ENCODE measurements at places on chromosomes 3 and 15.

DNA sequence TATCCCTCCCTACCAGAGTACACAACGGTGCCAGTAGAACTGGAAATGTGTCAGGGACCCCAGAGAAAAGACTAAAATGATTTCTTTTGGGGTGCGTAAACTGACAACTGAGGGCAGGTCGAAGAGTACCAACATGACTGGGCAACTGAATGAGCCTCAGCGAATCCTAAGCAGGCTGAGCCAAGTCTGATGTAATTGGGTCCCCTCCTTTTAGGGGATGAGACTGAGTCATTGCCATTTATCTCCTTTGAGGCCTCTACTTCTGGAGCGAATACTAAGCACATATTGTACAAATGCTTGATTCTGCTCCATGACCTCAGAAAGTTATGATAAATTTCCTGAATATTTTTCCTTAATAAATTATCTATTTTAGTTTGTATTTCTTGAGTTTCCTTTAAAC is 17.3 kb upstream of the GPR156 start:
- DNase-seq, result no peak

- DNase-seq, result no peak
Observed at GRCh38 chr3:53161450-53161819, 426 bp downstream of the PRKCD start.

- DNase-seq, result no peak
Observed at GRCh38 chr3:129305592-129306091, 27.0 kb downstream of the HMCES start.

- DNase-seq, result no peak
Observed at GRCh38 chr3:115616461-115616860, 6.8 kb upstream of the GAP43 start.

DNA sequence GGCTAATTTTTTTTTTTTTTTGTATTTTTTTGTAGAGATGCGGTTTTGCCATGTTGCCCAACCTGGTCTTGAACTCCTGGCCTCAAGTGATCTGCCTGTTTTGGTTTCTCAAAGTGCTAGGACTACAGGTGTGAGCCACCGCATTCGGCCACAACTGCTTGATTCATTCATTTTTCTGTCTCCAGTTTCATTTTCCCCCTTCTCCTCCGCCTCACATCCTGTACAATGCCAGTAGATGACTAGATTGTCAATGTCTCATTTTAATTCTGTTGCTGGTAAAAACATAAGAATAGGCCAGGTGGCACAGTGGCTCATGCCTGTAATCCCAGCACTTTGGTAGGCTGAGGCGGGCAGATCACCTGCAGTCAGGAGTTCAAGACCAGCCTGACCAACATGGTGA is 12.0 kb upstream of the ZNF592 start:
- no peak for DNase-seq

All from T-helper 2 cell (primary cell).